Naive thymus-derived CD4-positive, alpha-beta T cell (primary cell): ENCODE measurements at places on chromosomes 3 and 15. TPM values are rescaled to one million over a fixed set of nuclear protein-coding genes. Genes with fewer than 3 reads are reported as not detected.

- DNase-seq = peak; percentile 44
Measured at GRCh38 chr15:43133430-43134156, at the start of gene TMEM62. Gene TMEM62 (plus strand): TSS chr15:43133586. CDS start chr15:43133803, 217 bp downstream.

- no peak for DNase-seq
Measured at GRCh38 chr15:99403597-99403996, 152.3 kb downstream of the LRRC28 start.

DNA sequence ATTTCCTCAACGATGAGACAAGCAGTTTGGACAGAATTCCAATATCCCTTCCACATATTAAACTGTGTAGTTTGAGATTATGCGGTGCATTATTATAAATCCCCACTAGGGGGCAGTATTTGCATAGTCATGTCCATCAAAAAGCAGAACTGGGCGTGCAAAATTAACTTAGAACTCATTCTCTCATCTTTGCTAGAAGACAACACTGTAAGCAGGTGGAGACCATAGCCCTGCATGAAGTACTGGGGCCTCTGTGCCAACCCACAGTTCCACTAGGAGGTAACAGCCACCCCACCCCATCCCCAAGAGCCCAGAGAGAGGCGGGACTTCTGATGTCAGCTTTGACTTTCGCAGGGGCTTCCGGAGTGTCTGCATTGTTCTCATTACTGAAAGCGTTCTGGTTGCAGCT, 106.6 kb upstream of the TMC3 start:
- DNase-seq = no peak

DNA sequence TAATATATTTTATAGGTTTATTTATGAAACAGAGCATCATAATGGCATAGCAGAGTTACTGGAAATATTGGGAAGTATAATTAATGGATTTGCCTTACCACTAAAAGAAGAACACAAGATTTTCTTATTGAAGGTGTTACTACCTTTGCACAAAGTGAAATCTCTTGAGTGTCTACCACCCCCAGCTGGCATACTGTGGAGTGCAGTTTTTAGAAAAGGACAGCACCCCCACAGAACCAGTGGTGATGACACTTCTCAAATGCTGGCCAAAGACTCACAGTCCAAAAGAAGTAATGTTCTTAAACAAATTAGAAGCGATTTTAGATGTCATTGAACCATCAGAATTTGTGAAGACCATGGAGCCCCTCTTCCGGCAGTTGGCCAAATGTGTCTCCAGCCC, 58.1 kb downstream of the DNAH1 start:
- no peak for DNase-seq

DNA sequence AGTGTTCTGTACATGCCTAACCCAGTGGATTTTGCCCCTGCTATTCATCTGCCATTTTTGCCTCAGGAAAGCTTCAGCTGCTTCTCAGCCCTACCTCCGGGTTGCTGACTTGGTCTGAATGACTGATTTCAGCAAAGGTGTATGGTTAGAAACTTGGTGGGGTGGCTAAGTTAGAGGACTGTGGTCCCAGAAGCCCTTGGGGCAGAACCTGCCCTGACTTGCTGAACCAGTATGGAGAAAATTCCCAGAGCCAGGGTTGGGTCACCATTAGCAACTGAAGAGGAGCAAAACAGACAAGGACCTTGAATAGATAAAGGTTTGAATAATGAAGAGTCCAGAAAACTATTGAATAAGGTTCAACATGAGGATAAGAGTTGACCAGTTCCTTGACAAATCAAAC, 6.1 kb upstream of the WWTR1 start:
- no peak for DNase-seq

Gene COPG1
- 177 and 179 TPM in 2 replicates for total RNA-seq

Gene CCK
- not detected for total RNA-seq
